Bone marrow (tissue), 2 donors: ENCODE measurements at places on chromosomes 6 and 20.
A peak's percentile ranks its signal among the peaks of the same experiment; 100 is the strongest.

- DNase-seq = no peak
Measured at GRCh38 chr6:12291839-12292604, 1.9 kb downstream of the EDN1 start.

- no peak for DNase-seq
Measured at GRCh38 chr6:40125680-40126394, 191.6 kb upstream of the MOCS1 start.

DNA sequence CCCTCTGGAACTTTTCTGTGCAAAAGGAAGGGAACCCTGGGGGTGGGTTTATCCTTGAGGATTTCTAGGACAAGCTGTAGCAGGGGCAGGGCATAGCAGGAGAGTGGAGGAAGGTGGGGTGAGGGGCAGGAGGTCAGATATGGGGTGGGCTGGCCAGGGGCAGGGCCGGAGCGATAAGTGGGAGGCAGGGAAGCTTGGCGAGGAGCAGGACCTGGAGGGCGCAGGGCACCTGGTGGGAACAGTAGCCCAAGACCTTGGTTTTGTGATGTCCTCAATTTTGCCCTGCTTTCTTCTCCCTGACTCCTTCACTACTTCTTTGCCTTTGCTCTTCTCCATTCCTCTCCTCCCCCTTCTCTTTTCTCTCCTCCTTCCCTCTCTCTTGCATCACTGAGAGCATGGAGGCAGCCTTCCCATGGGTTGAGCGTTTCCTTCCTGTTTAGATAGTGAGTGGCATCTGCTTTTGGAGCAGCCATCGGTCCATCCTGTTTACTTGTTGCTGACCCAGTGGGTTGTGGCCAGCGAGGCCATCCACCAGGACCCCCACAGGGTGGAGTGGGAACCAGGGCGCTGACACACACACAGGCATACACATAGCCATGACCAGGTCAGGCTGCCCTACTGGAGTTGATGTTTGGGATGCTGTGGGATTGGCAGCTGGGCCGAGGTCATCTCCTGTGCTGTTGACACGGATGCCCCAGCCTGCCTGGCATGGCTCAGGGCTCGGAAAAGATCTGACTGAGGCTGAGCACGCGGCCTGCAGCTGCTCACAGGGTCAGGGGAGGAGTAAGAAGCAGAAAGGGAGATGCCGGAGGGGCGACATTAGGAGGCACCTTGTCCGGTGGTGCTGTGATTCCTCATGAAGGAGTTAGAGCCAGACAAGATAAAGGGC is 121.0 kb upstream of the RNF24 start:
- DNase-seq = no peak

DNA sequence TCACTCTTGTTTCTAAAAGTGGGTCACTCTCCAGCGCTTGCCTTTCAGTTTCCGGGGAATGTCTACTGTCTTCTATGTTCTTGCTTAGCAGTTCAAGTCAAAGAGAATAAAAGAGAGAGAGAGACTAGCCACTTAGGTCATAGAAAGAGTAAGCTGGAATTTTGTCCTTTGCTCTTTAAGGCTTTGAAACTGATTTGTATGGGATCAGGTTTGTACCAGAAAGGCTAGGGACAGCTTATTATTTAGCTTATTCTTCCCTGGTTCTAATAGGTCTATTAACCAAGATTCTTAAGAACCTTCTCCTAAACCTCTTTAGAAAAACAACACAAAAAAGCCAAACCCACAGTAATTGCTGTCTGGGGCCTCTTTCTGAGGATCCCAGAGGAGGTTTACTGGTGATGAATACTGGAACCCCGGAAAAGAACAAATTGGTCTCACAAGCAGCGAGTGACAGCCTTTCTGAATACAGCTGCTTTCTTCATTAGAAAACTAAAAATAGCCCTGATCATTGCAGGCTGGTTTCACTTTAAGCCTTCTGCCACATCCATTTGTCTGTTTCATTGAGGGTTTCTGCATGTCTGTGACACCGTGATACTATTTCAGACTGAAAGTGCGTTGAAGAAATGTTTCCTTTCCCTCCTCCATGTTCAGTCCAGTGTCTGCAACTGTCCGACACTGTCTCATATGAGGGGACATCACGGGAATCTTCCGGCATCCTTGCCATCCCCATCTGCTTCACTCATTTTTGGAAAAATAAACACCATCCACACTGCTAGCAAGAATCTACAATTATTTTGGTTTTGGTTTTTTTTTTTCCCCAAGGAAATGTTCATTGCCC is 75.1 kb upstream of the ATXN1 start:
- no peak for DNase-seq

- DNase-seq = no peak
Measured at GRCh38 chr20:24862606-24863005, 86.5 kb upstream of the CST7 start.

DNA sequence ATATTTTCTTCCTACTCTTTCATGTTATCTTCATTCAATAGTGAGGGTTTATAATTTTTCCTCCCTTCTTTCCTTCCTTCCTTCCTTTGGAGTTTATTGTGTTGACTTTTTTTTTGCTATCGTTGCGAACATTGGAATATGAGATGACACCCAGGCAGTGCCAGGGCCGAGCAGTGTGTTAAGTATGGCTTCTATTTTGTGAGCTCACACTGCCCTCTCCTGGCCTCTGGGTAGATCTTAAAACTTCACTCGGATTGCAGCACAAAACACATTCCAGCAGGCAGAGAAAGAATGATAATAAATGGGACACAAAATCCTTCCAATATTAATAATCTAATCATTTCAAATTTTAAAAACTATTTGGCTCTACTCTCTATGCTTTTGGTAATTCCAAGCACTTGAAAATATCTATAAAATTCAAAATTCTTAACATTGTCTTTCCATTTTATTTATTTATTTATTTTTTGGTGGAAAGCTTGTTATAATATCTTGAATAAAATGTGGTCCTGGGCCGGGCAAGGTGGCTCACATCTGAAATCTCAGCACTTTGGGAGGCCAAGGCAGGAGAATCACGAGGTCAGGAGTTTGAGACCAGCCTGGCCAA is 147.4 kb upstream of the OLIG3 start:
- DNase-seq = peak; percentile 2

DNA sequence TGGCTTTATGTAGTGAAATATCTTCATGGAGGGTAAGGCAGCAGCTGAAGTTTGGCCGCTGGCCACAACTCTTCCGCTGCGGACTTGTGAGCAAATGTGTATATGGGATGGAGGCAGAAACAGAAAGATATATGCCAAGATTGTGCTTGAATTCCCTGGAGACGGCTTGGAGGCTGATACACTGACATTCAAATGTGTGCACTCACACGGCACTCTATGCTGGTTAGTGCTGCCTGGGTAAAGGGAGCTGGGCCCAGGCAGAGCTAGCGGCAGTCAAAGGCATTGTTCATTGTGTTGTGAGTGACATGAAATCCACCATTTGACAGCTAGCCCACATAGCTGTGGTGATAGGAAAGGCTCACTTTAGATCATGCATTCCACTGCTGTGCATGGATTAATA is 202.7 kb downstream of the CLIC5 start:
- DNase-seq = no peak
